EL (cell line): ENCODE measurements at places on chromosomes 7 and 10.
A peak's percentile ranks its signal among the peaks of the same experiment; 100 is the strongest.

DNA sequence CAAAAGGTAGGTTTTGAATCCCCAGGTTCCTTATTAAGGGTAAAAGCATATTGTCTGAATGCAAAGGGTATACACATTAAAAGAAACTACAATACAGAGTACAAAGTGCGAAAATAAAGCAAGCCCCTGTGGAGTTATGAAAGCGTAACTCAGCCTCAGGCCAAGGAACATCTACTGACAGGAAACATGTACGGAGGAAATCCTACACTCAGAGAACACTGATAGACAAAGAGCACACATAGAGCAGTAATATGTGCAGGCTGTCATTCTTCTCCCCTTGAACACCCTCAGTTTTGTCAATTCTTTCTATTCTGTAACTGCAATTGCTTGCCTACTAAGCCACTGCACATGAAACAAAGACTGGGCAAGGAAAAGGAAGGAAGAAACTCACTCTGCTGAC lies 150.2 kb downstream of the DGKB start:
- DNase-seq, result no peak

- no peak for DNase-seq
Observed at GRCh38 chr10:37976880-37977203, 395 bp upstream of the ZNF25 start.

- DNase-seq, result no peak
Observed at GRCh38 chr7:129279757-129280156, 54.9 kb downstream of the AHCYL2 start.

- no peak for DNase-seq
Observed at GRCh38 chr7:155058896-155059295, 11.2 kb upstream of the HTR5A start.

DNA sequence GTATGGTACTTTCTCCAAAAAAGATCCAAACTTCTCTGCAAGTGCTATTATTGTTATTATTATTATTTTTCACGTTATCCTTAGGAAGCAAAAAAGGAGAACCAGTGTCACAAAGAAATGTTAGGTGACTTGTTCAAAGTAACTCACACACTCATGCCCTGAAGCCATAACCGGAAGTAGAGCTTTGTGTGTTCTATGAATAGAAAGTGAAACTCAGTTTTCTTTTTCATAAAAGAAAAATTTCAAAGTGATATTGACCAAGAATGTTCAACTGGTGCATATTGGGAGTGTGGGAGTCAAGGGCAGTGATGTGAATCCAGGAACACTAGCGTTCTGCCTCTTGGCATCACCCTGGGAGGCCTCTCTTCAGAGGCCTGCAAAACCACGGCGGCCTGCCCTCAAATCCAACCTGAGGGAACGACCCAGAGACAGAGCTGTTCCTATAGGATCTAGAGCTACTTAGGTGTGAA lies 106.1 kb downstream of the PRKCQ start:
- DNase-seq, result peak; percentile 10

- no peak for DNase-seq
Observed at GRCh38 chr7:114413761-114414155, 857 bp upstream of the FOXP2 start.

- DNase-seq, result peak; percentile 16
Observed at GRCh38 chr10:124944982-124945381, 3.1 kb downstream of the ZRANB1 start.
